ENCODE measurements at places on chromosomes 6 and 20.
A peak's percentile ranks its signal among the peaks of the same experiment; 100 is the strongest.

DNA sequence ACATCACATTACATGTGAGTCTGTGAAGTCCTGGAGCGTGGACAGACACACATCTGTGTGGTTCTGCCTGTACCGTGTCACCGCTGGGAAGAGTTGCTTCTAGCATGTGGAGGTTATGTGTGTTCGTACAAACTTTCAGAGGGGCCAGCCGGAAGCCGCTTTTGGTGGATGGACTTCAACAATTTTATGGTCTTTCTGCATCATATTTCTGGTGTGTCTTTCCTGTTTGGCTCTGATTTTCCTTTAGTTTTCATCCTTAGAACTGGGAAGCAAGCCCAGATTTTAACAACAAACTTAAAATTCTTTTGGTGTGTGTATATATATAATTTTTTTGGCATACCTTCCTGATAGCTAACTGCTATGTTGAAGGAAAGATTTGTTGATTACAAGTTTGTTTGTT lies 71.2 kb downstream of the TIAM2 start:
- DNase-seq: no peak

DNA sequence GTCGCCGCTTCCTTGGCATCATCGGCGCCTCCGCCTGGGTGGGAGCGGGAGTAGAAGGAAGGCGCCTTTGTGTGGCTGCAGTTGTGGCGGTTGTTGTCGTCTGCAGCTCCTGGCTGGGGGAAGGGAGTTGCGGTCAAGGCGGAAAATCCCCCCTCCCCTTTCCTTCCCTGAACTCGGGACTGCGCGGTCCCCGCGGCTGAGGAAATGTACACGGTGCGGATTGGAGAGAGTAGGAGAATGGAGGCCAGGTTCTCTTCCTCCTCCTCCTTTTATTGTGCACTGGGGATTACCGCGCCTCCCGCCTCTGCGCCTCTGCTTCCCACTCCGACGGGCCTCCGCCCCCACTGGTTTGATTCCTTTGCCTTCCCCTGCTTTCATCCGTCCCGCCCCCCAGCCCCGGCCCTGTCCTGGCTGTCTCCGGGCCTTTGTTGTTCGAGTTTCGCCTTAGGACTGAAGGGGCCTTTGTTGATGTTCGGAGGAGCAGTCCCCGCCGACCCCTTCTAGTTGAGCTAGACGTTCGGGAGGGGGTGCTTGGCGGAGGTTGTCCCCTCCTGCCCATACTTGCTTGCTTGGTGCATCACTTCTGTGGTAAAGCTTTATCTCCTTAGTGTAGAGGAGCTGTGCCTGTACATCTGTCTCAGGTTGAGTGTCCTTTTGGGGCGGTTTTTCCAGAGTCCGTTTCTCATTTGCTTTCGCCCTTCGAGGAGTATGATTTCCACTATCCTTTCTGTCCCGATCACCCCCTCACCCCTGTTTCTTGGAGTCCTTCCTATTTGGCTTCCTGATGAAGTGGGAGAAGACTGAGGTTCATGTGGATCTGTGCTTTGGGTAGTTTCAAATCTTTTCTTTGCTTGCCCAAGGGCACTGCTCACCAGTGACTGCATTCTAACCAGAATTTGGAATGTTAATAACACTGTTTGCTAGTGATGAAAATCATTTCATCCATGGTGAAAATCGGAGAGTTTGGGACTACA lies 764 bp downstream of the ZNF292 start:
- DNase-seq: peak; percentile 78

DNA sequence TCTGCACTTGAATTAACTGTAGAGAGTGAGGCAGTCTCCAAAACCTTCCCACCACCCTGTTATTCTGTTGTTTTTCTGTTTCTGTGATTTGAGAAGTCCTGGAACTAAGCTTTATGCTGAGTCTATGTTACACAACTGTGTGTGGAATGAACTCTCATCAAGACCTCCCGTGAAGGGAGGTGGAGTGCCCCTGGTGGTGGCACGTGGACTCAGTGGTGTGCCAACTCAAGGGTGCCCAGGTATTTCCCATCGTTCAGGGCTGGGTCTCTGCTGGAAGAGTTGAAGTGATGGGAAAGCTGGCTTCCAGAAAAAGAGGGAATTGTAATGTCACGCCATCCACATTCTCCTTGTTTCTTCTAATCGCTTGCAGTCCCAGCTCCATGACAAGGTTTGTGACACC lies 374.2 kb downstream of the SMOC2 start:
- no peak for DNase-seq

DNA sequence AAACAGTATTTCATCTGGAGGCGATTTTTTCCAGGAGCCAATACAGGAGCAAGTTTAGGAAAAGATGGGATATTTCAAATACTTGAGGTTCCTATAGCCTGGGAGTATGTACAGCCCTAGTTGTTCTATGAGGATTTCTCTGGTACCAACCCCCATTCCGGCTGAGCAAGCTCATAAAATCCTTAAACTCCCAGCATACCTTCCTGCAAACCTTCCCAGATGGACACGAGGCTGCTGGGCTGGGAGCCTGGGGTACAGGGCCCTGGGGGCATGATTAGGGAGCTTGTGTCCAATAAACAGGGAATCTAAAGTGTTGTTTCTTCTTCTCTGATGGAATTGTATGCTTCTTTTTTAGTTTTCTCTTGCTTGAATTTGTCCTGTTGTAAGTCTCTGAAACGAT lies 1.5 kb downstream of the PRRC2A start:
- peak; percentile 24 for DNase-seq

DNA sequence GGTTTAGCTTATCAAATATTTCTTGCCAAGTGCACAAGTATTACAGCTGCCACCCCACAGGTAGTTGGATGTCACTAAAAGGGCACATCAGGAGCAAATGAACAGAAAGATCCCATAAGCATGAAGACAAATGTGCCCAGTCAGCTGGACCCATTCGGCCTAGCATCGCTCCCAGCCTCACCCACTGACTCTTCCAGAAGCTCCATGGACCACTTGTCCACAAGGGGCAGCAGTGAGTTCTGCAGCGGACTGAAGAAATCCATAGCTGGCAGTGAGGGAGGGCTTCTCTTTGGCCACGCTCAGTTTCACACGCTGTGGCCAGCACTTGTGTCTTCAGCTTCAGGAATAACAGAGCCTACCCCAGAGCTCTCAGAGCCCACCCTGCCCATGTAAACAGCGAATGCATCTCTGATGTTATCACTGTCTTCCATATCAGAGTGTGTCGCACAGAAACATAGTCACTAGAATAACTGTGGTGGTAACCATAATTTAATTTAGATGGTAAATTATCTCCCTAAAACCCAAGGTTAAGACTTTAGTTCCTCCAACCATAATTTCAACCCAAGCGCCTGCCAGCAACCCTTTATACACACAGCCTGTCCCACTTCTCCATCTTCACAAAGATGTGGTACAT lies 15.8 kb downstream of the CGA start:
- DNase-seq: peak; percentile 69

GRCh38 chr6:51394061-51394460 lies 575.4 kb downstream of the TFAP2B start:
- no peak for DNase-seq

DNA sequence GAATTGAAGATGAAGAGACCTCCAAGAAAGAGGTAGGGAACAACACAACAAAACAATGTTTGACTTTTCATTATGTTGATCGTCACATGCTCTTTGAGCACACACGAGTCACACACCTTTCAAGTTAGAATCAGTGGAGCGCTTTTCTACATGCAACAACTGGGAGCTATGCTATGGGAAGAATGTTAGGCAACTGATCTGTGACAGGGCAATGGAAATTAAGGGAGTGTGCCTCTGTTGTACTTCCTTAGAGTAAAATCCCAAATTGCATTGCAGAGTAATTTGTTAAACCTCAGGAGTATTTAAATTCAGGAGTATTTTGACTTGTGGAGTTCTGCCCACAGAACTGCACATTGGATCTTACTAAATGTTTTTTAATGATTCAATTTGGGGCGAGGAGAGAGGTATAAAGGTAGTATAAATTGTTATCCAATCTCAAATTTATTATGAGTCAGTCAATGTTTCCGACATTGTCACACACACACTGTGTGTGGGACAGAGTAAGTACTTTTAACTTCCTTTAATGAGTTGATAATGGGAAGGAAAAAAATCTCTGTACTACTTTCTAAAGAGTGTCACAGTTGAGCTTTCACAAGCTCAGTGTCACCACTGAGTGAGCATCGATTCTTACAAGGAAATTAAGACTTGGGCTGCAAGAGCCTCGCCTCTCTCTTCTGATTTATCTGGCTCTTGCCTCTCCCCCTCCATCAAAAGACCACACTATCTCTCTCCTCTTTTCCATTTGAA lies 10.7 kb downstream of the GNAS start:
- no peak for DNase-seq

DNA sequence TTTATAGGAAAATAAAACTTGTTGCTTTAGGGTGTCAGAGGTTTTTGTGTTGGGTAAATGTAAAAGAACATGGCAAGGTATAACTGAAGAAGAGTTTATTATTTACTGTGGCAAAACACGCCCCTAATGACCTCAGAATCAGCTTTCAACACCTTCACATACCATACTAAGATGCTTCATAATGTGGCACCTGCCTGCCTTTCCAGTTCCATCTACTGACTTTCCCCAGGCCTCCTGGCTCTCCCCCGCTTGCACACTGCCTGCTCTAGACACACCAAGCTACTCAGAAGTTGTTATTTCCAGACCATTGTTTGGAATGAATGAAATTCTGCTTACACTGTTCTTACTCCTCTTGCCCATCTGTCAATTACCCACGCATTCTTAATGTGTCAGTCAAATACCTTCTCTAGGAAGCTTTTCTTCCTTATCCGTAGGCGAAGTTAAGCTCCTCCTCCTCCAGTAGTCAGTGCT lies 1.8 kb downstream of the TIAM2 start:
- no peak for DNase-seq

- no peak for DNase-seq
Measured at GRCh38 chr20:434661-435419, 26.7 kb downstream of the RBCK1 start.

GRCh38 chr6:154450498-154450897 lies 60.0 kb downstream of the CNKSR3 start:
- no peak for DNase-seq

DNA sequence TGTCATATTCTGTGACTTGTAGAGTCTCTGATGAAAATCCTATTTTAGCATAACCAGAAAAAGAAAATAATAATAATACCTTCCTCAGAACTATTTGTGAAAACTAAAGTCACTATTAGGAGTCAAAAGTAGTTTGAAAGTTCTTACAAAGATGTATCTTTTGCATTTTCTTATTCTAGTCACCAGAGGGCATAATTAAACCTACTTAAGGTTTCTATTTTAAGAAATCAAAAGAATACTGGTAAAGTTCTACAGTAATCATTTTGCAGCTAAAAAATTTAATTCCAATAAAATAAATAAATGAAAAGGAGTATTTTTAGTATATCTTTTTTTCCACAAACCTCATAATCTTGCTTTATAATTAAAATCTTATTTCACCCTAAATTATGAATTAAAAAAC lies 28.0 kb upstream of the MCM9 start:
- no peak for DNase-seq

GRCh38 chr6:52046456-52046855 lies 41.0 kb downstream of the PKHD1 start:
- no peak for DNase-seq

- no peak for DNase-seq
Measured at GRCh38 chr6:12395898-12396297, 105.7 kb downstream of the EDN1 start.

DNA sequence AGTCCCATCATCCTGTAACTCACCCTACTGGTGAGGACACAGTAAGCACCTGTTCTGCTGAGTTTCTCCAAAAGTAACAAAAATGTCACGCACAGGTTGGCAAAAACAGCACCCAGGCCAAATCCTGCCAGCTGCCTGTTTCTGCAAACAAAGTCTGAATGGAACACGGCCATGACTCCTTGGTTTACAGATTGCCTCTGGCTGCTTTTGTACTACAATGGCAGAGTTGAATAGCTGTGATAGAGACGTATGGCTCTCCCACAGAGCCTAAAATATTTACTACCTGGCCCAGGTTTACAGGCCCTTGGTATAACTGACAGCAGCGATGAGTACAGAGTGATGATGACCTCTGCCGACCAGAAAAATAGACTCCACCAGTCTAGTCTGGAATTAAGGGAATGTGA lies 52.6 kb downstream of the CNKSR3 start:
- no peak for DNase-seq

DNA sequence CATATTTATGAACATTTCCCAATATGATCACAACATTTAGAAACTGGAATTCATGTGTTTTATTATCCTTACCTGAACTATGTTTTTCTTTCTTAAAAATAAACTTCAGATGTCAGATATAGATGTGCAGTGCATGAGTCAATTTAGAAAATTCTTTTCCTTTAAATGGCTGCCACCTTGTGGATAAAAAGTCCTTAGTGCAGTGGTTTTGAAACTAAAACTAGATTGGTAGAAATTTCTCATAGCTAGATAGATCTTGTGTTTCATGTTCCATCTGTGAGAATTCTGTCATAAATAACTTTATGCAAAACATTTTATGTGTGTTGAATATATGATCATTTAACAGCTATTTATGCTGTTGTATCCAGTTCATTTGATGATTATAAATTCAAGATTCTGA lies 134.9 kb downstream of the KLHL32 start:
- DNase-seq: peak; percentile 50

- DNase-seq: no peak
Measured at GRCh38 chr6:113884011-113884410, 26.9 kb downstream of the MARCKS start.

DNA sequence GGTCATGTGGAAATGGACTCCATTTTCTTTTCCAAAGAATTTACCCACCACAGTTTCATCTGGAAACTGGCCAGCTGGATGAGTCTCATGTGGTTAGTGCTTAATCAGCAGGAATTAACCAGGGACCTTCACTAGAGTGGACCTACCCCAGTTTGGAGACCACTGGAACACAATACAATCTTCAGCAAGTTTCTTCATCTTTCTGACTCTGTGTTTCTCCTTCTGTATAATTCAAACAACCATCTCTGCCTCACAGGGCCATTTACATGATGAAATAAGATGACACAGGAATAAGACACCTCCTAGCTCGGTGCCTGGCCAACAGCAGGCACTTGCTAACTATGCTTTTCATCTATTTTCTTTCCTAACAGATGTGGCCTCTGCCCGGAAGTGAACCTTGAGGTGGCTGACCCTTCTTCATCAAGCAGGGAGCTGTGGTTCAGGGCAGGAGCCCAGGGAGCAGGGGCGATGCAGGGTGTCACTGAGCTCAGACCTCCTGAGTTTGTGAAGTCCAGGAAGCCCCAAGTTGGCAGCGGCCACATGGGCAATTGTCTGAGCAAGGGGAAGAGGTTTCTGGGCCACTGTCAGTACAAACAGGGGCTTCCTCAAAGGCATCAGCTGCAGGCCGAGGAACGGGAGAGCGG lies 98.8 kb downstream of the SOD2 start:
- DNase-seq: no peak

DNA sequence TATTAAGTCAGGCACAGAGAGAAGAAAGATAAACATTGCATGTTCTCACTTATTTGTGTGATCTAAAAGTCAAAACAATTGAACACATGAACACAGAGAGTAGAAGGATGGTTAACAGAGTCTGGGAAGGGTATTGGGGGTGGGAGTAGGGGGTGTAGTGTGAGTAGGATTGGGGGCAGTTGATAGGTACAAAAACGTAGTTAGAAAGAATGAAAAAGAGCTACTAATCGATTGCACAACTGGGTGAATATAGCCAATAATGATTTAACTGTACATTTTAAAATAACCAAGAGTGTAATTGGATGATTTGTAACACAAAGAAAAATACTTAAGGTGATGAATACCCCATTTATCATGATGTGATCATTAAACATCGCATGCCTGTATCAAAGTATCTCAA lies 333.3 kb downstream of the HAO1 start:
- no peak for DNase-seq

Measured in mesenchymal stem cell (in vitro differentiated cells and primary cell).